ENCODE measurements at places on chromosomes 4 and X.

DNA sequence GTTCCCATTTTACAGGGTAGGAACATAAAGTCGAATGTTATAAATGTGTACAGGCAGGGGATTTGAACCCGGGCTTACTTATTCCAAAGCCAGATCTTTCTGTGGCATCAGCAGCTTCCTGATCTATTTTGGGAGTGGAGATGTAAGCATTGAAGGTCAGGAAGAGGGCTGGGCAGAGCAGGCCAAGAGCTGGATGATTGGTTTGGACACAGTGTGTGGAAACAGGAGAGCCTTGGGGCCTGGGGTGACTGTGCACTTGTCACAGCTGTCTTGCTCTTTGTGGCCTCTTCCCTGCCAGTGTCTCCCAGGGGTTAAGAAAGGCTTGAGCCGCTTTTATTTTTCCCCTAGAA, 127.9 kb upstream of the ENPP6 start:
- DNase-seq: no peak

- DNase-seq: no peak
Measured at GRCh38 chr4:103204111-103204510, 6.0 kb upstream of the CENPE start.

- no peak for DNase-seq
Measured at GRCh38 chrX:50684871-50685270, 129.1 kb downstream of the SHROOM4 start.

- no peak for DNase-seq
Measured at GRCh38 chrX:46268412-46268811, 276.8 kb downstream of the ZNF674 start.

DNA sequence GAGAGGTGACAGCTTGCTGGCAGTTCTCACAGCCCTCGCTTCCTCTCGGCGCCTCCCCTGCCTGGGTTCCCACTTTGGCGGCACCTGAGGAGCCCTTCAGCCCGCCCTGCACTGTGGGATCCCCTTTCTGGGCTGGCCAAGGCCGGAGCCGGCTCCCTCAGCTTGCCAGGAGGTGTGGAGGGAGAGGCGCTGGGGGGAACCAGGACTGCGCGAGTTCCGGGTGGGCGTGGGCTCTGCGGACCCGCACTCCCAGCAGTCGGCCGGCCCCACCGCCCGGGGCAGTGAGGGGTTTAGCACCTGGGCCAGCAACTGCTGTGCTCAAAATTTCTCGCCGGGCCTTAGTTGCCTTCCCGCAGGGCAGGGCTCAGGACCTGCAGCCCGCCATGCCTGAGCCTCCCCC, 47.0 kb upstream of the PTPN13 start:
- DNase-seq: no peak

GRCh38 chrX:1486177-1486576, 33.5 kb upstream of the ASMTL start:
- no peak for DNase-seq

GRCh38 chr4:99536271-99536670, 25.4 kb downstream of the C4orf17 start:
- no peak for DNase-seq

GRCh38 chrX:48558271-48558670, 16.0 kb upstream of the RBM3 start:
- DNase-seq: no peak

DNA sequence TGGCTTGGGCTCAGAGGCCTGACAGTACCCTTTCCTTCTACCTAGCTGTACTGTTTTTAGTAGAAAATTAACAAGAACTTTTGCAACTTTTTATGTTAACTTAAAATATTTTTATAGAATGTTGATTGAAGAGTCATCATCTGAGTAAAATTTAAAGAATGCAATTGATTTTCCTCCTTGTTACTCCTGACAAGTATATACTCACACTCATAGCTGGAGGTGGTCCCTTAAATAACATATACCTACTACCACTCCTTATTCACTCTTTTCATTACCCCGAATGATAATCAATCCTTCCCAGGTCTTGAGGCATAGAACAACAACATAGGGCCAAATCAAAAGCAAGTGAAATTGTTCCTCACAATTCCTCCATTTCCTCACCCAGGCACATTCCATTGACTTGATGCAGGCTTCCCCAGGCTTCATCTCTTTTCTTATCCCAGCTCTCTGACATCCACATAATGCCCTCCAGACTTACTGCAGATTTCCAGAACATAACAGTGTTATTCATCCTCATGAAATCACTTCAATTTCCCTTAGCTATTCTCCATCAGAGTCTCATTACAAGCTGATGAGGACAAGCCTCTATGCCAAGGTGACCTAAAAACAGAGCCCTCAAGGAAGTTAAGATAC, 73.2 kb upstream of the ANXA10 start:
- no peak for DNase-seq

DNA sequence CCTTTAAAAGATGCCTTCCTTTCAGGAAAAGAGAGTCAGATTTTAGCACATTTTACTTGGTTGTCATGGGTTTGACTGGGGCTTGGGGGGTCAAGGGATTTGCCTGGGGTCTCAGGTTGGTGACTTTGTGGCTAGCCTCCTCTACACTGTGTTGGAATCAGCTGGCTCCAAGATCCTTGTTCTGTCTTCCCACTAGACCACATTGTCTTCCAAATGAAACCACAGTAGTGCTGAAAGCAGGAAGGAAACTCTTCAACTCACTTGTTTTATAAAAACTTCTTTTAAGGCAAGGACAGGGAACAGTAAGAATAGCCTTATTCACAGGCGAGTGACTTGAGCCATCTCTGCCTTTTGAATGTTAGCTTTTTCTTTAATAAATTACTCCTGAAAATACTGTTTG, 37.0 kb upstream of the OTUD4 start:
- DNase-seq: no peak

- DNase-seq: no peak
Measured at GRCh38 chr4:105129286-105130040, 17.2 kb upstream of the TET2 start.

DNA sequence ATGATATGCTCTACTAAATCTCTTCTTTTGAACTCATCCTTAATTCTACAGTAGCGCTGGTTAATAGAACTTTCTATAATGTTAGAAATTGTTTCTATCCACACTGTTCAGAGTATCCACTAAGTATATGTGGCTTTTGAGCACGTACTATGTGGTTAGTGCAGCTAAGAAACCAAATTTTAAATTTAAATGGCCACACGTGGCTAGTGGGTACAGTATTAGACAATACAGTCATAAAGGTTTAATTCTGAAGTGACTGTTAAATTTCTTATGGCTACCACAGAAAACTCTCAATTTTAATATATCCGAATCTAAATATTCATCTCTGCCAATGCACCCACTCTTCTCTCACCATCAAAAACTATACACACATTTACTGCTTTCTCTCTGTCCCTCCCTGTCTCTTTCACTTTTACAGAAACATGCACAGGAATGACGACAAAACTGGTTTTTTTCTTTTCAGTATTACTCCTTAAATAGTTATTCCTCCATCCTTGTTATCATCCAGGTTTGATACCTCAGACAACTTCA, 583.9 kb downstream of the KCTD8 start:
- no peak for DNase-seq

GRCh38 chrX:5780821-5781220, 447.8 kb downstream of the NLGN4X start:
- no peak for DNase-seq

DNA sequence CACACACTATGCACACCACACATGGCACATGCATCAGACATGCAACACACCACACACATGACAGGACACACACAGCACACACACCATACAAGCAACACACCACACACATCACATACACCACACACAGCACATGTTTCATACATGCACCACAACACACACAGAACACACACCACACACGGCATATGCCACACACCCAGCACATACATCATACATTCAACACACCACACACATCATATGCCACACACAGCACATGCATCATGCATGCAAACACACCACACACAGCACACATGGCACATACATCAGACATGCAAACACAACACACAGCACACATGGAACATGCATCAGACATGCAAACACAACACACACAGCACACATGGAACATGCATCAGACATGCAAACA, 80.7 kb upstream of the LRPAP1 start:
- no peak for DNase-seq

GRCh38 chr4:106775636-106776035, 260.5 kb downstream of the DKK2 start:
- no peak for DNase-seq

DNA sequence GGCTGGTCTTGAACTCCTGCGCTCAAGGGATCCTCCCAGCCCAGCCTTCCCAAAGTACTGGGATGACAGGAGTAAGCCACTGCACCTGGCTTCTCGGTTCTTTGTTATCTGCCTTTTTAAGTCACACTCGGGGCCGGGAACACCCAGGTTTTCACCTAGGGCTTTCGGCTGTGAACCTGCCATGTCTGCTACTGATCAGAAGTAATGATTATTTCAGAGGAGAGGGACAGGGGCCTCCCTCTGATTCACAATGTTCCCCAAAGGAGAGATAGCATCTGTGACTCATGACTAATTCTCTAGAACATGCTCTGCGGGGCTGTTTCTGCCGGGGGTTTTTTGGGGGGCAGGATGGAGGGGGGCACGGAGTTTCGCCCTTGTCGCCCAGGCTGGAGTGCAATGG, 26.9 kb downstream of the CRLF2 start:
- no peak for DNase-seq

GRCh38 chr4:1340181-1340747, 6.7 kb upstream of the UVSSA start:
- no peak for DNase-seq

DNA sequence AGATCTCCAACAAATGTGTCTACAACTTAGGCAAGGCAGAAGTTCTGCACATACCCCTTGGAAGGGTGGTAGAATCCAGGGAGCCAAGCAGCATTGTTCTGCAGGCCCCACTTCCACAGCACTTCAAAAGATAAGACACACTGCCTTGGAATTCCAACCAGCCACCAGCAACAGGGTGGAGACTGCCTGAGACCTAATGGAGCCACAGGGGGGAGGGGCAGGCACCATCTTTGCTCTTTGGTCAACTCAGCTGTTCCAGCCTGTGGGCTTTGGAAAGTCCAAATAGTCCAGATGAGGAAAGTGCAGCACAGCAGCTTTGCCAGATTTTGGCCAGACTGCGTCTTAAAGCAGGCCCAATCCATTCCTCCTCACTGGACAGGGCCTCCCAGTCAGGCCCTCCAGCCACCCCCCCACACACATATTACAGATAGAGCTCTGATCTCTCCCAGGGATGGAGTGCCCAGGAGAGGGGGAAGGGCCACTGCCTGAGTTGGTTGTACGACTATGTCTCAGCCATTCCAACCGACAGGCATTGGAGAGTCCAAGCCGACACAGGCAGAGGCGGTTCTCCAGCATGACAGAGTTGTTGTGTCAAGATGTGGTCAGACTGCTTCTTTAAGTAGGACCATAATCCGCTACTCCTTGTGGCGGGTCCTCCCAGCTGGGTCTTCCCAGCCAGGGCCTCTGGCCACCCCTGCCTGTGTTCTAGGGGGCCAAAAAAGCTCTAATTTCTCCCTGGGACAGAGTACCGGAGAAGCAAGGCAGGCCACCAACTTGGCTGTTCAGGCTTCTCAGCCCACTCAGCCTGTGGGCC, 42.5 kb upstream of the ANTXR2 start:
- DNase-seq: no peak

DNA sequence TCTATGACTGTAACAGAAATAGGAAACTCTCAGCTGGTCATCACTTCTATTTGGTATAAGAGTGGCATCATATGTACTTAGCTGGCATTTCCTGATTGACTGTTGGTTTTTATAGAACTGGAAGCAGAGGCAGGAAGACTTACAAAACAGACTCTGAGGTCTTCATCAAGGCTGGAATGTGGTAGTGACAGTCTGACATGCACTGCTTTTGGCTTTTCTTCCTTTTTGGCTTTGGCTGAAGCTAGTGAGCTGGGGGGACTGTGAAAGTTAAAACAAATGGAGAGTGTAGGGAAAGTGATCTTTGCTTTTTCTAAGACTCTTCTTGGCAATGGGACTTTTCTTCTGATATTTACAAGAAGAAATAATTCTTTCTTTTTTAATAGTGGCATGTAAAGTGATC, 121.1 kb upstream of the SLC4A4 start:
- no peak for DNase-seq

- DNase-seq: no peak
Measured at GRCh38 chrX:138946926-138947325, 235.4 kb upstream of the FGF13 start.

GRCh38 chr4:13527192-13527980, 16.9 kb downstream of the NKX3-2 start:
- DNase-seq: no peak

DNA sequence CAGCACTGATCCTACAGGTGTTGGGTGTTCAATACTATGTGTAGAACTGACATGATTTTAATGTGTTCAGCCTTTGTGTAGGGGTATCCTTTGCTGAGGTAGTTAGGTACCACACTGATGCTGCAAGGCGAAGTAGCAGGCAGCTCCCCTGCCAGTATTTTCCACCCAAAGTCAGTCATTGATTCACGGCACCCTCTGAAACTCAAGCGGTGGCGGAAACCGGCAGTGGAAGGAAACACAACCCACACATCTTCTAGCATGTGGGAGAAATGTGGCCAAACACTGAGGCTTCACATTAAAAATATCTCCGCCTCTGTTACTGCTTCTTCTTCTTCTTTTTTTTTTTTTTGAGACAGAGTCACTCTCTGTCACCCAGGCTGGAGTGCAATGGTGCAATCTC, 126.3 kb downstream of the AASDH start:
- DNase-seq: no peak

- no peak for DNase-seq
Measured at GRCh38 chrX:18617407-18617750, 54.5 kb downstream of the RS1 start.

- no peak for DNase-seq
Measured at GRCh38 chrX:103503163-103503852, 16.0 kb downstream of the RAB40A start.

- DNase-seq: no peak
Measured at GRCh38 chr4:30962939-30963338, 242.8 kb downstream of the PCDH7 start.

DNA sequence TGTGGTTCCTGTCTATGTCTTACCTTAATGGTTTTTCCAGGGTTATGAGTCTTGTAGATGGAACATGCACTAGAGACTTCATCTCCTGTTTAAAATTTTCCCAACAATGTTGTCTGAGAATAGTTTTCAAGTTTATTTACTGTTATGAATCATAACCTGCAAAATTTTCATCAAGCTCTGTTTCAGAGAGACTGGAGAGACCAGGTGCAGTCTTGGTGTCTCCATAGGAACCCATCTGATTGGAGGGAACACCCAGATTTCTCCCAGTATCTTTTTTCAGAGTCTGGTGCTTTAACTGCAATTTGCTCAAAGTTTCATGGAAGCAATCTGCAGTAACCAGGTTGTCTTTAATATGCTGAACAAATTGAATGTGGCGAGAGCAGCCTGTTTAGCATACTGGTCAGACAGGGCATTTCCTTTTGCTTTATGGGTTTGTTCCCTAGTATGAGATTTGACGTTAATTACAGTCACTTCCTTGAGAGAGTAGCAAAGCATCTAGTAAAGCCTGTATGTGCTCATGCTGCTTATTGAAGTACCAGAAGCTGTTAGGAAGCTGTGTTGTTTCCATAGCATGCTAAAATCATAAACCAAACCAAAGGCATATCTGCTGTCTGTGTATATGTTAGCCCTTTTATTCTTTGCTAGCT, 18.8 kb upstream of the VSIG1 start:
- no peak for DNase-seq

GRCh38 chr4:88792268-88792781, 94.7 kb upstream of the NAP1L5 start:
- DNase-seq: no peak

- no peak for DNase-seq
Measured at GRCh38 chrX:39753293-39753996, 344.3 kb downstream of the BCOR start.
